ENCODE measurements at places on chromosomes 2 and 18. TPM values are rescaled to one million over a fixed set of nuclear protein-coding genes. Genes with fewer than 3 reads are reported as not detected.
A peak's percentile ranks its signal among the peaks of the same experiment; 100 is the strongest.

DNA sequence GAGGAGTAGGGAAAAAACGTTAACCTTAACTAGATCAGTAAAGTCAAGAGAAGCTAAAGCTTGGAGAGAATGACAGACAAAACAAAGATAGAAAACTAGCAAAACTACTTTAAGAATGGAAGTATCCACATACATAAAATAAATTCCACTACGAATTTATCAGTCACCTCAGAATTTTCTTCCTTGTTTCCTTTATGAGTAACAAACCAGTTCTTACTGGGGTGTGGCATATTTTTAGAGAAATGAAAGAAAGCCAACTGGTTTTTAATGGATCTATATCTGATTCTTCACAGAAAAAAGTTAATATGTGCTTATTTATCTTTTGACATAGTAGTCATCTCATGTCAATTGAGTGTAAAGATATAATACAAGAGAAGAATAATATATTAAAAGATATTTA lies 2033.7 kb upstream of the CELF4 start:
- no peak for DNase-seq

- no peak for DNase-seq
Measured at GRCh38 chr2:64832936-64833335, 156.3 kb upstream of the SLC1A4 start.

GRCh38 chr2:3316456-3317276 lies 61.0 kb downstream of the EIPR1 start:
- no peak for DNase-seq

- peak; percentile 95 for DNase-seq
Measured at GRCh38 chr18:58314284-58314683, 270.3 kb downstream of the NEDD4L start.

- DNase-seq = no peak
Measured at GRCh38 chr2:145685383-145686050, 1165.6 kb upstream of the ZEB2 start.

DNA sequence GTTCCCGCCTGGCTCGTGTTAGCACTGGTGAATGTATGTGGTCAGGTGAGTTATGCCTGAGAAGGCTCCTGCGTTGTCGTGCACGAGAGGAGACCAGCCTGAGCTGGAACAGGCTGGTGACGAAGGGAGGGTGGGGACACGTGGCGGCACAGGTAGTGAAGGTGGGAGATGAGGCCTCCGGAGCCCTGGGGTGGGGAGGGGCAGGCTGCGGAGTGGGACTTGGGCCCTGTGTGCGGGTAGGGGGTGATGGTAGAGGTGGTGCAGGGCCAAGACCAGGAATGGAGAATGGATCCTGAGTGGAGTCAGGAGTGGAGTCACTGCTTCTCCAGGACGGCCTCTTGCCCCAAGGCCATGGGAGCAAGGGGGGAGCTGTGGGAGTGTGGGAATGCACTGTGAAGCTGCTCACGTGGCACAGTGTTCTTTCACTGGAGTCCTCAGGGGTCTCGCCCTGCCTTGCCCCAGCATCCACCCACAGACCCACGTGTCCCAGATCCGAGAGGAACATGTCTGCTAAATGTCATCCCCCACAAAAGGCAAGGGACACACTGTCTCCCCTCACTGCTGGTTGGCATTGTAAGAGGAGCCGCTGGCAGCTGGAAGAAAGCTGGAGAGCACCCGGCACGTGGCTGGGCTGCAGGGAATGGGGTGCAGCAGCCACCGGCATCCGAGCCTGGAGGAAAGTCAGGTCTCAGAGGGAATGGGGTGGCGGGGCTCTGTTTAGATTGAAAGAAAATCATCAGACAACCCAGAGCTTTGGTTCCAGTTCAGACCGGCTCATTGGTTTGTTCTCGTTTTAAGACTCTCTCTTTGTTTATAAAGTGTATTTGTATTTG lies 63.7 kb downstream of the CYP26B1 start:
- DNase-seq = no peak

DNA sequence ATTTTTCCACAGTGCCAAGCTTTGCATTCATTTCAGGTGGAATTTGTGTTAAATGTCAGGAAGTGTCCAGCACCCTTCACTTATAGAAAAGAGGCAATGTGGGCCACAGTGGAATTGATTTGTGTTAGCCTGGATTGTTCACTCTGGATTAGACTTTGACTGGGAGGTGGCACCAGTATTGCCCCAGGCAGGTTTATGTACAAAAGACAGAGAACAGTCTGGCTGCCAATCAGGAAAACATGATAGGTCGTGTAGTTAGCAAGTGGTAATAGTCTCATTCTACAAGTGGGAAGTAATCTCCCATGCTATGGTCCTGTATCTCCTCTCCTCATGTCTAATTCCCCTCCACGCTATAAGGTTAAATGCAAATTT lies 45.6 kb downstream of the RAB27B start:
- no peak for DNase-seq

- DNase-seq = no peak
Measured at GRCh38 chr18:53698907-53699306, 525.6 kb downstream of the MBD2 start.

DNA sequence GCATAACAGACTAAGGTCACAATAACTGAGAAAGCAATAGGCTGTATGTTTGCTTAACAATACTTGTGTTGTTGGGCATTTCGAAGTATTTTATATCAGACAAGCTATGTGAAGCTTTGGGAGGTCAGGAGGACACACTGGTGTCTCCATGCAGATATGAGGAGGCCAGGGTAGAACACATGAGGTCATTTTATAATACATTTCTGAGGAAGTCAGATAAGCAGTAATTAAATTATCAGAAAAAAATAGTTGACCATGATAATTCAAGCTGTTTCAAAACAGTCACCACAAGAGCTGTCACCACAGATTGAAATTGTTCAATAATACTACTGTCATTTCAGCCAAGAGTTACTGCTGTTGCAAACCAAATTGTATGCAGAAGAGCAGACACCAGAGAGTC lies 160.6 kb downstream of the RIT2 start:
- DNase-seq = no peak

GRCh38 chr2:225353579-225354085 lies 45.9 kb upstream of the NYAP2 start:
- DNase-seq = no peak

- no peak for DNase-seq
Measured at GRCh38 chr2:120422465-120423160, 76.7 kb downstream of the INHBB start.

DNA sequence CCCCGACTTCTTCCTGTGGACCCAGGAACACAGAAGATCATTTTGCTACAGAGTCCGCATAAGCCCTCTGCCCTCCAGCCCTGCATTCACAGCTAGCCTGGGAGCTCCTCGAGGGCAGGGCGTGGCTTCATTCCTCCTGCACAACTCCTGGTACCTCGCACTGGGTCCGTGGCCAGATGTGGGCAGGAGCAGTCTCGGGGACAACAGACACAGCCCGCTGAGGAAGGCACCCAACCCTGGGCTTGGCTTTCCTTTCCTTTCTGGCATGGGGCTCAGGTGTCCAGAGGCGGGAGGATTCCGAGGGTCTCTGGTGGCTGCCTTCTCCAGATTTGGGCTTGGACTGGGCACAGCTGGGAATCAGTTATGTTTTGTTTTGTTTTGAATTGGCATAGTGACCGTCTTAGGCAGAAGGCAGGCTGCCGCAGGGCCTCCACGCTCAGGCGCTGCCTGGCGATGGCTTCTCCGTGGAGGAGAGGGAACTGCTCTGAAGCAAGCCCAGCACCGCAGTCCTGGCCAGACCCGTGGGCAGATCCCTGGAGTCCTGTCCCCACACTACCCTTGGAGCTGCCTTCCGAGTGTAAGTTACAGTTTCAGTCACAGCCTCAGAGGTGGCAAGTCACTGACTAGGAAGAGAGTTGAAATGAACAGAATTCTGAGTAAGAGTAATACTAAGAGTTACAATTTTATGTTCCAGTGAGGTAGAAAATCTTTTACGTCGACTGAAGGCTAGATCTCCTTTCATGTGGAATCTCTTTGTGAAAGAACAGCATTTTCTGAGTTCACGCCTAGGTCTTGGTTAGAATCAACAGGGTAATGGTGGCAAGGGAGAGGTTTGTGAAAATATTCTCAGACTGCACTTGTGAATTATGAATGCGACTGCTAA lies 47.9 kb downstream of the LDLRAD4 start:
- no peak for DNase-seq

DNA sequence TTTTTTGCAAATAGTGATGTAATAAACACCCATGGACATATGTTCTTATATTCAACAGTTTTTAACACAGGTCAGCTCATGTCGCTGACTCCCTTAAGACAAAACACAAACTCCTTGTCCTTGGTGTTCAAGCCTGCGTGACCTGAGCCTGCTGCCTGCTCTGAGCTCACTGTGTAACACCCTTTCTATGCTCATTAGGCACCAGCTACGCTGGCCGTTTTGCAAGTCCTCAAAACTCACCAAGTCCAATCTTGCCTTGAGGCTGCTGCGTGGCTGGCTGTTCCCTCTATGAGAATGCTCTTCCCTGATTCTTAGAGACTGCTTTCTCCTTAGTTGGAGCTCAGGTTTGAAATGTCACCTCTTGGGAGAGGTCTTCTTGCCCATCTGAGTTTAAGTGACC lies 100.5 kb upstream of the GLI2 start:
- DNase-seq = no peak

DNA sequence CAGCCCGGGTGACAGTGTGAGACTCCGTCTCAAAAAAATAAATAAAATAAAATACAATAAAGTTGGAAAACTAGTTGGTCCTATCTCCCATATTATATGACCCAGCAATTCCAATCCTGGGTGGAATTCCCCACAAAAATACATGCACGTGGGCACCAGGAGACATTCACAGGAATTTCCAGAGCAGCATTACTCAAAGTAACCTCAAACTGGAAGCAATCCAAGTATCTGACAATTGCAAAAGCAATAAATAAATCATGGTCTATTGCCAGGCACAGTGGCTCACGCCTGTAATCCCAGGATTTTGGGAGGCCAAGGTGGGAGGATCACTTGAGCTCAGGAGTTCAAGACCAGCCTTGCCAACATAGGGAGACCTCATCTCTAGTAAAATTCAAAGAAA lies 101.2 kb upstream of the MAP4K4 start:
- no peak for DNase-seq

- no peak for DNase-seq
Measured at GRCh38 chr2:112708968-112709367, 11.9 kb upstream of the NT5DC4 start.

DNA sequence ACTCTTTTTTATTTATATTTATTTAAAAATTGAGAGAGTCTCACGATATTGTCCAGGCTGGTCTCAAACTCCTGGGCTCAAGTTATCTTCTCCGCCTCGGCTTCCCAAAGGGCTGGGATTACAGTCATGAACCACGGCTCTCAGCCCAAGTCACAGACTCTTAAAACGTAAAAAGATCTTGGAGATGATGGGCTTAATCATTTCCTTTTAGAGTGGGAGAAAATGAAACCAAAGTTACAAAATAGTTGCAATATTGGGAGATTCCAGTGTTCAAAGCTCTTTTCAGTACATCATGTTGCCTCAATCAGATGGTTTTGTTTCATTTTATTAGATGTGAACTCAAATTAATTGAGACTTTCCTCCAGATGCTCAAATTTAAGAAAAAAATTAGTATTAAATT lies 151.4 kb upstream of the XPO1 start:
- no peak for DNase-seq

DNA sequence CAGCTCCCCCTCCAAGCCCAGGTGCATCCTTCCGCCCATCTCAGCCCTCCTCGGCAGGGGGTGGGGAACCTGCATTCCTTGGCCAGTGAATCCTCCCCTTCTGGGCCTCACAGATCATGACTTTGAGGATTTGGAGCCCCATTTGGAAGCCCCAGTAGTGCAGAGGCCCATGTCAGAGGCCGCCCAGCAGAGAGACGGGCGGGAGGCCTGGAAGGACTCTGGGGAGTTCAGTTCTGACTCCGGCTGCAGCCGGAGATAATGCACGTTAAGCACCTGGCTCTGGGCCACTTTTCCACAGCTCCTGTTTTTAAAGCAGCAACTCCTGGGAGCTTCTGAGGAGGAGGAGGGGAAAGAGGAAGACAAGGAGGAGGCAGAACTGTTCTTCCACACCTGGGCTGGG lies 14.9 kb downstream of the ATOH8 start:
- DNase-seq = peak; percentile 42

DNA sequence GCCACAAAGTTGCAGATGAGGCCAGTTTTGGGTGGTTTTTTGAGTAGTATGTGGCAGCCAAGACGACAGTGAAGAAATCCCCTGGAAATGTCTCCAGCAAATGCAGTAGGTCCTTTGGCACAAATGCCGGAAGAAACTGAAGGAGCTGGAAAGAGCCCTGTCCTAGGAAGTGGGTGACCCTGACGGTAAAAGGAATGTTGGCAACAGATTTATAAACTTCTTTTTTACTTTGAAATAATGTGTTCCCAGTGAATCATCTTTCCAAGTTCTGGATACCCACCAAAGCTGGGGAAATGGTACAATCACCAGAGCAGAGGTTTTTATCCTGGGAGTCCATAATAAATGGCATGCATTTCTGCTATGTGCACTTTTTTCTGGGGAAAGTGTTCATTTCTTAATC lies 112.9 kb downstream of the CSRNP3 start:
- peak; percentile 41 for DNase-seq

- DNase-seq = no peak
Measured at GRCh38 chr2:104844807-104845551, 8.9 kb upstream of the POU3F3 start.

DNA sequence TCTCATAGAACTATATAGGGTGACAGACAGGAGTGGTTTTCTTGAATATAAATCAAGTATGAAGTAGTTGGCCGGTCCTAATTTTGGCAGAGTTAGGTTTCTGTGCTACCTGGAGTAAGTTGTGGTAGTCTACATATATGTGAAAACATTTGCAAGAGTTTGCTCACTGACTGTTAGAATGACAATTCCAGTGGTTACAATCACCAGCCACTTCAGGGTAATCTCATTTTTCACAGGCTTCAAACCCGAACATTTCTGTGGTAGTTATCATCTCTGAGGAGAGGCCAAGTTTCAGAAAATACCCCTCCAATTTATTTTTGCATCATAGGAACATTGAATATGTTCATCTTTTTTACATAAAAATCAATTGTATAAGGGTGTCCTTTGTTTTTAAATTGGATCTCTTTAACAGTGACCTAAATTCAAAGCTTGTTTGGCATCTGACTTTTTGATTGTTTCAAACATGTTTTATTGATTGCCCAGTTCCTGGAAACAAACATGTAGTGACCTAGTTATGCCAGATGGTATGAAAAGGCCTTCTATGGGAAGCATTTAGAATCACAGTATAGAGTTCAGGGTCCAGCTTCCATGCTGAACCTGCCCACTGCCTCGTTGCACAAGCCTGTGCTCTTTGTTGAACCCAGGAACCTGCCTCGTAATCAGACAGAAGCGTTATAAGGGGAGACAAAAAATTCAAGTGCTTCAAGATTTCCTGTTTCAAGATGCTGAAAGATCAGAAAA lies 250.6 kb downstream of the LTBP1 start:
- DNase-seq = no peak

C1QL2 gene
- polyA plus RNA-seq = not detected

OR6B2 gene
- polyA plus RNA-seq = not detected

CHST9 gene
- polyA plus RNA-seq = 0.18 TPM

DHRS9 gene
- polyA plus RNA-seq = 0.09 TPM

HOXD12 gene
- not detected for polyA plus RNA-seq

BAZ2B gene
- polyA plus RNA-seq = 38.8 TPM

UGT1A1 gene
- not detected for polyA plus RNA-seq

DNER gene
- polyA plus RNA-seq = 49.2 TPM

ITGA4 gene
- polyA plus RNA-seq = 0.37 TPM

STARD6 gene
- not detected for polyA plus RNA-seq

GRHL1 gene
- 1.1 TPM for polyA plus RNA-seq

PDE6D gene
- 47.2 TPM for polyA plus RNA-seq
